ENCODE measurements at places on chromosomes 6 and 20.

DNA sequence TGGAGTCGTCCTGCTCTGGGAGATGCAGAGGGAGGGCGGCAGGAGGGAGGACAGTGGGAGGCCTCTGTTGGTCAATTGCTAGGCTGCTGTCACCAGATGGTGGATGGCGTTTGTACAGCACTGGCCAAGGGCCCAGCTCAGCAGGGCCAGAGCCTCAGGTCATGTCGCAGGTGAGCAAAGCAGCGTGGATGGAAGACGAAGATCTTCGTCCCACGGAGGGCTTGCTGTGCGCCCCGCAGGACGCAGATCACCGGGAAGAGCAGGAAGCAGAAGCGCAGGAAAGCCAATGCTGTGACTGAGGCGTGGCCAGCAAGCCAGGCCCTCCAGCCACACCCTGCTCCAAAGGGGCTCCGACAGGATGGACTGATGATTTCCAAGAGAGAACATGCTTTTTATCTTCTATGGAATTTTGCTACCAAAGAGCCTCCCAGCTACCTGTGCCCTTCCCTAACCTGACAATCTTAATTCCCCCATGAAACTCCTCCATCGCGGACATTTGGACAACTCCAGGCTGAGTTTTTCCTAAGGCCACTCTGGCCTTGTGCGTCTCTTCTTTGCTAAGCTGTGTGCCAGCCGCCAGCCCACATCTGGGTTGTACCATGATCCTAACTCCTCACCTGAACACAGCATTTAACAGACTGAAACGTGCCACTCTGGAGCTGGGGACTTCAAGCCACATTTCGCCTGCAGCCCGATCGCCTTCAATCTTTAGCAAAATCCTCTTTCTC, 3.5 kb upstream of the SLCO4A1 start:
- DNase-seq: no peak

GRCh38 chr6:33323623-33323948, 6.0 kb upstream of the ZBTB22 start:
- no peak for DNase-seq

DNA sequence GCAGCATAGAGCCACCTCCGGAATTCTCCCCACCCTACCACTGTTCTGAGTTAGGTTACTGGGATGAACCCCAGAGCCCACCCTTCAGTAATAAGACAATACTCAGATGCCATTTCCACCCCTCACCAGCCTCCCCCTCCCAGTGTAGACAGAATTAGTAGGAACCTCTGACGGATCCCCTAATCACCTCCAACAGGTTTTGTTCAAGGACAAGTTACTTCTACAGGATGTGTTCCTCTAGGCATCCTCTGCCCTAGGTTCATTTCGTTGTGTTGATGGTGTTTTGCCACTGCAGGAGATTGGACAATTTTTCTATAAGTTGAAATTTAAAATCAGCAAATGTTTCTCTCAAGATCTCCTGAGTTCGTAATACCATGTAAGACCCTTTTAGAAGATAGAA, 22.8 kb downstream of the PLEKHG1 start:
- DNase-seq: no peak

DNA sequence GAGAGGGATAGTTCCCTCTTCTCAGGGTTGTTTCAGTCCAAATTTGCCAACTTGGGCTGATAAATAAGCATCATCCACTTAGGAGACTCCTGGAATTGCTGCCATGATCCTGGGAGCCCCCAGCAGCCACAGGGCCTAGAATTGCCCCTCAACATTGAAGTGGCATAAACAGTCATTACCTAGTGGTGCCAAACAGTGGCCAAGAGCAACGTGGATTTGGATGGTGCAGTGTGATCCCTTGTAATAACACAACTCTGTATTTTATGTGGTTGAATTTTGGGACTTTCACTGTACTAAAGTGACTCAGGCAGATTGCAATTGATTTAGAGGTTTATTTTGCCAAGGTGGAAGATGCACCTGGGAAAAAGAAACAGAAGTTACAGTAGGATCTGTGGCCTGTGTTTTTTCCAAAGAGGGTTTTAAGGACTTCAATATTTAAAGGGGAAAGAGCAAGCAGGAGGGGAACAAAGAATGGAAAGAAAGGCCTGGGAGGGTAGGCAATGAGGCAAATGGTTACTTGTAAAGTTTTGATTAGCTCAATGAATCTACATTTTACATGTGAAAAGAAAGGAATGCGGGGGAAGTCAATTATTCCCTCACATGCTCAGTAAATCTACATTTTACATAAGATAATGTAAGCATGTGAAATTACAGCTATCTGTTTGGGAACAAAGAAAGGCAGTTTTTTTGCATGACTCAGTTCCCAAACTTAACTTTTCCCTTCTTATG, 168.0 kb upstream of the NOX3 start:
- no peak for DNase-seq

GRCh38 chr20:41573955-41574354, 44.2 kb downstream of the CHD6 start:
- DNase-seq: no peak

Data from activated T-helper 9 cell treated with anti-CD3 and anti-CD28 coated beads, Interleukin-2, amount 50 U/mL, for 16 hours (primary cell).